ENCODE measurements at places on chromosomes 7 and 10.

- DNase-seq = peak; percentile 24
Observed at GRCh38 chr7:18495412-18496340, at the start of gene HDAC9. TSS of gene HDAC9 (plus strand) at chr7:18495749. CDS start at chr7:18496303, 554 bp downstream.

- peak; percentile 52 for DNase-seq
Observed at GRCh38 chr10:71381611-71382010, 15.1 kb upstream of the CDH23 start.

GRCh38 chr10:104351919-104352318, 1.7 kb upstream of the CFAP58 start:
- no peak for DNase-seq

DNA sequence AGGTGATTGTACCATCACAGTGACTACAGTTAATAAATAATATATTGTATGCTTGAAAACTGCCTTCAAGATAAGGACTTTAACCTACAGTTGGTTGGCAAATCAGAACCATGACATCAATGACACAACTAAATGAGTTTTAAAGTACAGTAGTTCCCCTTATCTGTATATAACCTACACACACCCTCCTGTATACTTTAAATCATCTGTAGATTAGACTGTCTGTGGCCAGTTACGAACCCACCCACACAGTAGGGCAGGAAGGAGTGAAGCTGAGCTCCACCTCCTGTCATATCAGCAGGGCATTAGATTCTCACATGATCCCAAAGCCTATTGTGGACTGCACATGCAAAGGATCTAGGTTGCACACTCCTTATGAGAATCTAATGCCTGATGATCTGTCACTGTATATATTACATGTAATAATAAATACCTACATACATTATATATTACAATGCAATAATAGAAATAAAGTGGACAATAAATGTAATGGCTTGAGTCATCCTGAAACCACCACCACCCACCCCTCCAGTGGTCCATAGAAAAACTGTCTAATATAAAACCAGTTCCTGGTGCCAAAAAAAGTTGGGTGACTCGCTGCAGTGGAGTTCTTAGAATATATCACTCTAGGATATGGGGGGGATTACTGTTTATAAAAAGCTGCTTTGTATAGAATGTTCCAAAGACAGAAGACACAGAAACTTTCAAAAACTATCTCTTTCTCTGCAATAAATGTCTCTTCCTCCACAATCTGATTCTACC, 5.6 kb downstream of the TPK1 start:
- DNase-seq = no peak

DNA sequence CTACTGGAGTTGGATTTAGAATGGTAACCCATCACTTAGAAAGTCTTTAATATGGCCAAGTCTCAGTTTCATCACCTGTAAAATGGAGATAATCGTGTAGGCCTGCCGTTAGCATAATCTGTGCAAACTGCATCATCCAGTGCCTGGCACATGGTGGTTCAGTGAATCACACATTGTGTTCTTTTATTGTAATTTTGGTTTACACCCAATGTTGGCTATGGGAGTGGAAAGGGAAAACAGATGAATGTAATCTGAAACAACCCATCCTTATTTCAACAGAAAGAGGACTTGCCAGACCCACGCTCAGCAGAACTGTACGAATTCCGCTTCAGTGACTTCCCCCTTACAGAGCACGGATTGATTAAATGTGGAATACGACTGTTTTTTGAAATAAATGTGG, 27.5 kb downstream of the PDE6C start:
- no peak for DNase-seq

- DNase-seq = no peak
Observed at GRCh38 chr7:88664630-88665233, 94.8 kb upstream of the ZNF804B start.

GRCh38 chr7:31887006-31887405, 183.2 kb downstream of the PDE1C start:
- DNase-seq = no peak

- no peak for DNase-seq
Observed at GRCh38 chr10:129922598-129923123, 41.4 kb downstream of the EBF3 start.

DNA sequence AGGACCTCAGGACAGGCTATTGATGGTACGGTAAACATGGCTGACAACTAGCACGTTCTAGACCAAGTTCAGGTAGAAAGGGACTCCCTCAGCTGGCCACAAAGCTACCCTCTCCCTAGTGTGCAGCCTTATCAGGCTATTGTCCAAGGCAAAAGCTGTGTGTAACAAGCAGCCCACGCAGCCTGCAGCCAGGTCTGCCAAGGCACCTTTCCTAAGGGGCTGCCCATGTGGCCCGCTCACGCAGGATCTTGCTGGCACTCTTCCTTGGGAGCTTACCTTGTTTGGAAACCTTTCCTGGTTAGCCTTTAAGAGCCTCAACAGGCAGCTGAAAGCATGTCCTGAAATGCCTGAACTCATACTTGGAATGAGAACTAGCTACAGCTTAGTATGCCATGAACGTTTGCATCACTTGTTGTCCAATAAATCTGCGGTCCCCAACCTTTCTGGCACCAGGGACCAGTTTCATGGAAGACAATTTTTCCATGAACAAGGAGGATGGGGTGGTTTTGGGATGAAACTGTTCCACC, 51.7 kb downstream of the SYPL1 start:
- no peak for DNase-seq

DNA sequence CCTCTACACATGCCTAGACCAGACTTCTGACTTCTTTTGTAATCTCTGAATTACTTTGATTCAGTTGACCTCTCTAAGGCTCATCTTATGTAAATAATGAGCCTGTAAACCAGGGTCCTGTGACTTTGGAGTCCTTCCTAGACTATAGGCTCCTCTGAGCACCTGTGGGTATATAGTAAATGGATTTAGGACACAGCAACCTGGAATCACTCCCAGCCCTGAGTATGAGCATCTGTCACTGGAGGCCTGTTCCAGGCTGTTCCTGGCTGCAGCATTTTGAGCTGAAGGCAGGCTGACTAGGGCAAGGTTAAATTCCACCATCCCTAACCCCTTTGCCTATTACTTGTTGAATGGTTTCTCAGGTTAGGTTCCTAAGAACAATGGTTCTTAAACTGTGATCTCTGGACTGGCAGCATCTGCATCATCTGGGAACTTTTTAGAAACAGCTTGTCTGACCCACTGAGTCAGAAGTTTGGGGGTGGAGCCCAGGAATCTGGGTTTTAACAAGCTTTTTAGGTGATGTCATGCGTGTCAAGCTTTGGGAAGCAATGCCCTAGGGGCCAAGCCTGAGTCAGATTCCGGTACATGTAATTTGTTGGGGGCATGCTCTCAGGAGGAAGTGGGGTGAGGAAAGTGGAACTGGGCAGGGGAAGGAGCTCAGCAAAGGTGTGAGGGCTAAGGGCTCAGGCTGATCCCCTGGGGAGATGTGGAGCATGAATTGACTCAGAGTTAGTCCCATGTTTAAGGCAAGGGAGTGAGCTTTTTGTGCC, 28.2 kb downstream of the MINDY4 start:
- peak; percentile 19 for DNase-seq

GRCh38 chr7:55065511-55066229, 46.9 kb downstream of the EGFR start:
- no peak for DNase-seq

DNA sequence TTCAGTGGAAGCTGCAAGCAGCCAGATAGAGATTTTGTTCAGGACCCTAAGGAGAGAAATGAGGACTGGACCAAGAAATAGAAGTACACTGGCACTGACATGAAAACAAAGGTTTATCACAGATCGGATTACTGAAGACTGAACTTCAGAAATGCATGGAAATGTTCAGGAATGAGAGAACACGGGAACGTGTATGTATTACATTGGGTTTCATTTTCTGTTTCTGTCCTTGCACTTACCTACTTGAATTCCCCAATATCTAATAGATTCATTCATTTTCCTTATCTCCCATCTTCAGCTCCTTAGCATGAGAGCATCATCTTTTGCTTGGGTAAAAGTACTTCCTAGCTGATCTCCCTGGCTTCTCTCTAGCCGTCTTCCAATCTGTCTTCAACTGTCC, 114.5 kb downstream of the CACNB2 start:
- no peak for DNase-seq

DNA sequence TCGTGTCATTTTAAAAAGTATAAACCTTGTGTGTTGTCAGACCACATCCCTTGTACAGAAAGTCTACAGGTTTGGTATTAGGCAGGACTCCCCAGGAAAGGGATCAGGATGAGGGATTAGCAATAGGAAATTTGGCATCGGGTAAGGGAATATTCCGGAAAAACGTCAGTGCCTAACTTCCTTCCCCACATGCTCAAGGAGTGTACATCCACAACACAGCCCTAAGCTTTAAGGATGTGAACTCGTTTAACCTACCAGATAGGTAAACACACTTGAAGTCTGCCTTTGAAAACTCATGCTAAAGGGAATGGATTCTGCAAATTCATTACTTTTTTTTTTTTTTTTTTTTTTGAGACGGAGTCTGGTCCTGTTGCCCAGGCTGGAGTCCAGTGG, 194.9 kb downstream of the SKIDA1 start:
- DNase-seq = no peak

DNA sequence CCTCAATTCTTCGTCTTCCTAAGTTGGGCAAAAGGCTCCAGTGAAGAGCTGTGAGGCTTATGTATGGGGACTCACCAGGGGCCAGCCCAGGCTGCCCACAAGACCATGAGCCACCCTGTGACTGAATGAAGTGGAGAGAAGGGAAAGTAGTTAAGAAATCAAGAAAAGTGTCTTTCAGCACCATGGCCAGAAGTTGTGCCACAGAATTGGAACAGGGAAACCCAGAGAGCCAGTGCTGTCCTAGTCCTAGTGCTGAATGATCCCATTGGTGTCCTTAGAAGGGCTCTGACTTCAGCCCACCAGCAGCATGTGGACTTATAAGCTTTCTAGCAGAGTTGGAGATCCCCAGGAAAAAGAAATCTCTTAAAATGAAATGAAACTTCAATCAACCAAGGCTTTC, 37.0 kb upstream of the CCSER2 start:
- no peak for DNase-seq

- no peak for DNase-seq
Observed at GRCh38 chr7:22385326-22385725, 28.4 kb upstream of the RAPGEF5 start.

DNA sequence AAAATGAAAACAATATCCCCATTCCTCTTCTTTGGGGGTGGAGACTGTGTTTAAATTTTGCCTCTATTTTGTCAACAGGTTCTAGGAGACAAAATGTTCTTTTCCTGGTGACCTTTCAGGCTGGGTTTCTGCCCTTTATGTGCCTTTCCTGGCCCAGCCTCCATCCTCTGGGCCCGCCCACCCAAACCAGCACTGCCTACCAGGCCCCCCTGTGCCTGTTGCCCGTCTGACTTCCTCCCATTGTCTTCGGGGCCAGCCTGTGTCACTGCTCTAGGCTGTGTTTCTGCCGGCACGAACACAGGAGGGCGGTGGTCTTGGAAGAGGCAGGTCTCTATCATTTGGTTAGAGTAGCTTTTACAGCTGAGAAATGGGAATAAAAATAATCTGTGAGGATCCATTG, 13.9 kb downstream of the TSPAN14 start:
- no peak for DNase-seq

GRCh38 chr10:110184398-110184797, 23.0 kb upstream of the MXI1 start:
- no peak for DNase-seq

DNA sequence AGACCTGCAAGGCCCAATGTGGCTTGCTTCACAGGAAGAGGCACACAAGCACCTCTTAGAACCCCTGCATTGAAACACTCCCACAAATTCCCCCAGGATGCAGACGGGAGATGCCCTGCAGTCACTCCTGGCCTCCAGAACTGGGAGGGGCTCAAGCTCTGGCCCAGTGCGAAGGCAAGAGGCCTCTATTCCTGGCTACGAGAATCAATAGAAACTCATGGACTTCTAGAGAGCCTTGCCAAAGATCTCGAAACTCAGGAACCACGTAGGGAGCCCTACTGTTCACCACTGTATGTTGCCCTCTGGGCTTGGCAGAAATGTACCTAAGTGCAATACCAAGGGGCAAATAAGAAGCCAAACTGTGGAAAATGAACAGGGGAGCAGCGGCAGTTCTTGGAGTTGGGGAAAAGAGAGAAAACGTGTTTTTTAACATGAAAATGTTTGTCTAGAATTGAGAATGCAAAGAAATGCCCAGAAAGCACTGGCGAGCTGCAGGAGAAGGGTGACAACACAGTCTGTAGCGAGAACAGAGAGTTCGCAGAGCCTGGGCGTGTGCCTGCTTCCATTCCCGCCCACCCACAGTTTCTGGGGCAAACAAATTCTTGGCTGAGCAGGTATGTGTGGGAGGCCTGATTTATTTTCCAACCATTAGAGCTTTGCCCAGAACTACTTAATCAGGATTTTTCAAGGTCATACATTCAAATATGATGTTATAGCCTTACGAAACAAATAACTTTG, 260.5 kb upstream of the KLF14 start:
- no peak for DNase-seq

- no peak for DNase-seq
Observed at GRCh38 chr7:149063476-149063875, 27.0 kb downstream of the ZNF786 start.

GRCh38 chr10:126147866-126148587, 240.2 kb downstream of the ADAM12 start:
- DNase-seq = no peak

- DNase-seq = peak; percentile 54
Observed at GRCh38 chr10:98028168-98028770, 2.2 kb downstream of the CRTAC1 start.

DNA sequence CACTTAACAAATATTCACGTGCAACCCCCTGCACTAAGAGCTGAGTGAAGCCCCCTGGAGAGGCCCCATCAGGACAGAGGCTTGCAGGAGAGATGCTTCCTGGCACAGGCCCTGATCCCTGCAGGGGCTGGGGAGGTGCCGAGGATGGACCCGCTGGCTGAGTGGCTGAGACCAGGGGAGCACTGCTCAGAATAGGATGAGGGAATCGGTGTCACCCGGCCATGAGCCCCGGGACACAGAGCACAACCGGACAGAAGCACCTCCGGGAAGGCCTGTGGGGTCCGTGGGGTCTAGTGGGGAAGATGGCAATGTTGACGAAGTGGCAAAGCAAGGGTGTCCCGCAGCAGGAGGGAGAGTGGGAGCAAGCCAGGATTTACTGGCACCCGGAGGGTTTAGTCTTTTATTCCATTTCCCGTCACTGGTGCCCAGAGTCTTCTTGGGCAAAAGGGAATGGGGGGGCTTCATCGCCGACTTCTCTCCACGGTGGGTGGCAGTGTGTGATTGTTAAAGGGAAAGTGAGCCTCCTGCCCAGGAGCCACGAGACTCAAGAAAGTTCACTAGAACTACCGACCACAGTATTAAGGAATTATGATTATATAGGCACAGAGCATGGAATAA, 140.7 kb downstream of the ADARB2 start:
- DNase-seq = no peak

DNA sequence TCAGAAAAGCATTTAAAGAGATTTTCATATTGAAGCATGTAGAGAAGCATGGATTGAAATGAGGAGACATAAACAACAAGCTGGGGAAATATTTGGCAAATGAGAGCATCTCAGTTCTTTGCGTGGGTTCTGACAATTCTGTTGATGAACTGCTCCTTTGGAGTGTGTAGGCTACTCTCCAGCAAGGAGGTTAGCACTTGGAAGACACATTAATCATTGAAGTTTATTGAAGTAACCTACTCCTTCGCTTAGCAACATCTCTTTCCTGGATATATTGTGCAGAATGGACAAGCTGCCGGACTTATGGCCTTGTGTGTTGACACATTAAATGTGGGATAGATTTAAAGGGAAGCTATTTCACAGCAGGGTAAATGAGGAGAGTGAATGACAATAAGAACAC, 354.5 kb upstream of the VWC2 start:
- no peak for DNase-seq

All from NCI-H524 (cell line).